ENCODE measurements at places on chromosomes 1 and 21. TPM values are rescaled to one million over a fixed set of nuclear protein-coding genes. Genes with fewer than 3 reads are reported as not detected.

GRCh38 chr1:25568834-25569596 is 25.6 kb downstream of the LDLRAP1 start:
- H3K4me1 ChIP-seq, result peaks cover 6% of the 10 kb centered on the region
- H3K27ac ChIP-seq, result no peak overlapping the region
- no peak overlapping the region for H3K4me3 ChIP-seq
- no peaks in the 10 kb centered on the region for H3K27me3 ChIP-seq
- DNase-seq, result no peak
- H3K36me3 ChIP-seq, result no peaks in the 10 kb centered on the region

Gene GOLT1A
- polyA plus RNA-seq, result not detected

GRCh38 chr21:44697811-44698734 is 1.1 kb downstream of the KRTAP10-12 start:
- H3K27ac ChIP-seq, result no peak overlapping the region
- no peak overlapping the region for H3K4me3 ChIP-seq
- no peak for DNase-seq
- peaks cover 28% of the 10 kb centered on the region for H3K27me3 ChIP-seq

Gene SRM
- polyA plus RNA-seq, result 84.0 TPM

- H3K36me3 ChIP-seq, result no peaks in the 10 kb centered on the region
- H3K4me1 ChIP-seq, result peaks cover 9% of the 10 kb centered on the region
- no peak for DNase-seq
- no peaks in the 10 kb centered on the region for H3K27me3 ChIP-seq
- H3K27ac ChIP-seq, result no peak overlapping the region
These were observed 87.9 kb downstream of the RPS6KC1 start for GRCh38 chr1:213138892-213139291.

- no peaks in the 10 kb centered on the region for H3K4me1 ChIP-seq
- no peaks in the 10 kb centered on the region for H3K27me3 ChIP-seq
- no peak for DNase-seq
- H3K27ac ChIP-seq, result no peak overlapping the region
These were observed 16.0 kb downstream of the DNAJC16 start for GRCh38 chr1:15542388-15543250.

DNA sequence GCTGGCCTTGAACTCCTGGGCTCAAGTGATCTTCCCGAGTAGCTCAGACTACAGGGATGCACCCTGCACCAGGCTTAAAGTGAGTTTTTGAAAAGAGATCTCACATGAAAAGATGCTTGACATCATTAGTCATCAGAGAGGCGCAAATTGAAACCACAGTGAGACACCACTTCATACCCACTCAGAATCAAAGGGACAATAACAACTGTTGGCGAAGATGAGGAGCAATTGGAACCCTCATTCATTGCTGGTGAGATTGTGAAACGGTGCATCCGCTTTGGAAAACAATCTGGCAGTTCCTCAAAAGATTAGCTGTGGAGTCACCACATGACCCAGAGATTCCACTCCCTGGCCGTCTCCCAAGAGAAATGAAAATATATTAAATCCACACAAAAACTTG is 122.3 kb downstream of the PGBD5 start:
- peaks cover 8% of the 10 kb centered on the region for H3K4me1 ChIP-seq
- no peaks in the 10 kb centered on the region for H3K27me3 ChIP-seq
- peak; percentile 59 for DNase-seq
- H3K4me3 ChIP-seq, result no peak overlapping the region

DNA sequence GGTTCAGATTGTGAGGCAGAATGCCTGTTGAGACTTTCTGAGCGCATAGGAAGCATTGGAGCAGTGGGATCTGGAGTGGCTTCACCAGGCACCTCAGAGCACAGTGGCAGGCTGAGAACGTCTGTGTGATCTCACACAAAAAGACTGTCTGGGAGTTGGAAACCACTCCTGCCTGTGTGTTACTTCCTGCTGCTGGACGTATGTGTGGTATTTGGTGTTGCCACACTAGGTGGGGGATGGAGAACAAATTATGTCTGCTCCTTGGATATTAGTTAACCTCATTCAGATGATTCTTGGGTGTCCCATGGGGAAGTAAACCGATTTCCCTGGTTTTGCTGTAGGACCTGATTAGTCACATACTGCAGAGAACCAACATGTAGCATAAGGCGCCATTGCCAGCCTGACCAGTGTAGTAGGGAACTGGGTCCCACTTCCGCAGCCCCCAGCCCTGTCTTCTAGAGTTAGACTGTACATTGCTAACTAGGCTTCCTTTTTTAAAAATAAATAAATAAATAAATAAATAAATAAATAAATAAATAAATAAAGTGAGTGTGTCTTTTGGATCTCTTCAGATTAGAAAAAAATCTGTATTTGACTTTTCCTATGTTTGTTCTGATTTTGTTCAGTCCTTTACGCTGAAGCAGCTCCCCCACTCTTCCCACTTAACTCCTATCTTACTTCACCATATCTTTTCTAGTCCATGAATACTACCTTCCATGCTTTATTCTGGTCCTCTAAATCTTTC is 26.9 kb downstream of the UCK2 start:
- H3K27ac ChIP-seq, result peak overlapping the region; percentile 1
- no peaks in the 10 kb centered on the region for H3K4me1 ChIP-seq
- no peaks in the 10 kb centered on the region for H3K36me3 ChIP-seq
- no peaks in the 10 kb centered on the region for H3K27me3 ChIP-seq

DNA sequence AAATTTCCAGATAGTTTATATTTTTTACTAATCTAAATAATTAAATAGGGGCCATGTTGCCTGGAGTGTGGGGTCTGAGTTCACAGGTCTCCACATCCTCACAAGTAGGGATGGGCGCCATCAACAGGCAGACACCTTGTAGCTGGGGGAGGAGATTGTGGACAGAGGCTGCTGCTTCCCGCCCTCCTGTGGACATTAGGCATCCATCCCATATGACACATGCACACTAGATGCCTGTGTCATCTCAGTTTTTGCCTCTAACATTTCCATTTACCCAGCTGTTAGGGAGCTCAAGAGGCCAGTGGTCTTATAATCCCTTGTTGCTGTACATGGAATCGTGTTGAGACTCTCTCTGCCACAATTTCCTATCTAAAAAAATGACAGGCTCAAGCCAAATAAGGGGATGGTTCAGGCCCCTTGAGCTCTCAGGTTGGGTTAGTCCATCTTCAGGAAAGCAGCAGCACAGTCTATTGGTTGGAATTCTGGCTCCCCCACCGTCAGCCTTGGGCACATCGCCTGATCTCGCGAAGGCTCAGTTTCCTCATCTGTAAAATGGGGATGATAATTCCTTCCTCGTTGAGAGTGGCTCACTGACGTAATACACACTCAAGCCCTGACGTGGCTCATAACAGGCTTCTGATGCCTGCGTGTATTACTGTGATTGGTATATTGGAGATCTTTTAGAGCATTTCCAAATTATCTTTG is 13.6 kb downstream of the LHX4 start:
- H3K4me3 ChIP-seq, result no peak overlapping the region
- no peak overlapping the region for H3K27ac ChIP-seq
- no peaks in the 10 kb centered on the region for H3K4me1 ChIP-seq
- no peaks in the 10 kb centered on the region for H3K36me3 ChIP-seq
- H3K27me3 ChIP-seq, result peaks cover 37% of the 10 kb centered on the region

Gene MMP23B
- polyA plus RNA-seq, result 1.5 TPM

Gene KIF14
- 1.5 TPM for polyA plus RNA-seq

GRCh38 chr1:232114985-232115384 is 488.4 kb downstream of the DISC1 start:
- H3K4me1 ChIP-seq, result no peaks in the 10 kb centered on the region
- no peaks in the 10 kb centered on the region for H3K36me3 ChIP-seq
- H3K4me3 ChIP-seq, result no peak overlapping the region
- no peak overlapping the region for H3K27ac ChIP-seq

GRCh38 chr1:241888232-241888631 is 40.2 kb downstream of the EXO1 start:
- peaks cover 3% of the 10 kb centered on the region for H3K4me1 ChIP-seq
- no peak overlapping the region for H3K4me3 ChIP-seq
- no peak overlapping the region for H3K27ac ChIP-seq
- DNase-seq, result no peak

Gene ERVH48-1
- not detected for polyA plus RNA-seq

Gene AADACL4
- not detected for polyA plus RNA-seq

DNA sequence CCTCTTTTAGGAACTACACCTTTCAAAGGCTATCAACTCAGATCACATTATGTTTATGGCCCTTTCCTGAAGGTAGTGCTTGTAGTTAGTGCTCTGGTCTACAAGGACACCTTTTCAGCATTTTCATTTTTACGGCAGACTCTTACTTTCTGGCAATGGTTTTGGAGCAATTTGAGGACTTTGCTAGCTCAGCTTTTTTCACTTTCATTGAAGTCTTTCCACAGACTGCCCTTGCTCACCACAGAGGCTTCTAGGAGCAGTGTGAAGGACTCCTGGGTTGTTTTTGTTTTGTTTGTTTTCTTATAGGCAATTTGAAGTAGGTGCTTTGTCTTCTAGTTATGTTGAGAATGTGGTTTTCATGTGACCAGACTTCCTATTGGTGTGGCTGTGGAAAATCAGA is 43.1 kb downstream of the CD55 start:
- H3K27me3 ChIP-seq, result no peaks in the 10 kb centered on the region
- no peak overlapping the region for H3K4me3 ChIP-seq
- no peak for DNase-seq
- peaks cover under 1% of the 10 kb centered on the region for H3K36me3 ChIP-seq
- H3K4me1 ChIP-seq, result peaks cover 16% of the 10 kb centered on the region

DNA sequence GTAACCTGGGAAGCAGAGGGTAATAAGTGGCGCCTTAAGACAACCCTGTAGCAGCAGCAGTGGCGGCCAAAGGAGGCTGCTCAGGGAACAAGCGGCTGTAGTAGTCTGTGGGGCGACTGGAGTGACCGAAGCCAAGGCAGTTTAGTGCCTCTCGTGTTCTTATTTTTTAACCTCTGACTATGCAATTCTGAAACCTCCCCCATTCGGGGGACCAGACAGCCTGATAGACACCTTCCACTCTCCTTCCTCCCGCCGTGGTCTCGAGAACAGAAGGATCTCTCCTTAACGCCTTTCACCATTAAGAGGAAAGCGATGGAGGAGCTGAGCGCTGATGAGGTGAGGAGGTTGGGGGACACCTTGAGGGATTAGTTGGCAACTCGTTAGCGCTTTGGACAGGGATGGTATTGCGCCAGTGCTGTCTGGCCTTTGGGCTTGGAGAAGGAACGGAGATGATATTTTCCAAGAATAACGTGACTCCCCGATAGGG is 644 bp downstream of the UBE4B start:
- H3K27me3 ChIP-seq, result no peaks in the 10 kb centered on the region
- H3K36me3 ChIP-seq, result peaks cover 2% of the 10 kb centered on the region
- H3K4me3 ChIP-seq, result peak overlapping the region; percentile 72
- peaks cover 14% of the 10 kb centered on the region for H3K4me1 ChIP-seq

DNA sequence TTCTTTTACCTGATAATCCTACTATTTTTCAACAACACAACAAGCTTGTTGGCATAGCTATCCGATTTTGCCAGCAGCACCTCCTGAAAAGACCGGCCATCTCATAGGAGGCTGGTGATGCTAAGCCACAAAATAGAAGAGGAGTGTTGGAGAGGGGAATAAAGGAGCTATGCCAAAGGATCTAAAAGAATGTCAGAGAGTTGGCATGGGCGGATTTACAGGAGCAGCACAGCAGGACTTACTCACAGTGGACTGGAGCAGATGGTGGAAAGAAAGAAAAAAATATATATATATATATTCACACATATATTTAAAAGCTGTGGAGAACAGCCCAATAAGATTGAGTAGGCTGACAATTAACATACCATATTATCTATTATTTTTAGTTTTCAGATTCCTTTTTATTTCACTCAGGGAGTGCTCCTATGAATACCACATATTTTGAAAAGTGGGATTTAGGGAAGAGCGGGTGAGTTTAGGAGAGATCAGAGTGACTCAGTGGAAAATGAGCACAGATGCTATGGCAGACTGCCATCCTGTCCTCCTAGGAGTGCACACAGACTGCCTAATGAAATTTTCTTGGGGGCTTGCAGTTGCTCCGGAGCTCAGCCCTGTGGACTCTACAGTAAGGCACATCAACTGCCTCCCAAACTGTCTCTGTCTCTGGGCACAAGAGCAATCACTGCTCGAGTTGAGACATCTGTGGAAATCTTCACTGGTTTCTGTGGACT is 394.4 kb upstream of the CHRM3 start:
- H3K27ac ChIP-seq, result no peak overlapping the region
- no peaks in the 10 kb centered on the region for H3K27me3 ChIP-seq
- no peaks in the 10 kb centered on the region for H3K4me1 ChIP-seq
- no peak for DNase-seq

DNA sequence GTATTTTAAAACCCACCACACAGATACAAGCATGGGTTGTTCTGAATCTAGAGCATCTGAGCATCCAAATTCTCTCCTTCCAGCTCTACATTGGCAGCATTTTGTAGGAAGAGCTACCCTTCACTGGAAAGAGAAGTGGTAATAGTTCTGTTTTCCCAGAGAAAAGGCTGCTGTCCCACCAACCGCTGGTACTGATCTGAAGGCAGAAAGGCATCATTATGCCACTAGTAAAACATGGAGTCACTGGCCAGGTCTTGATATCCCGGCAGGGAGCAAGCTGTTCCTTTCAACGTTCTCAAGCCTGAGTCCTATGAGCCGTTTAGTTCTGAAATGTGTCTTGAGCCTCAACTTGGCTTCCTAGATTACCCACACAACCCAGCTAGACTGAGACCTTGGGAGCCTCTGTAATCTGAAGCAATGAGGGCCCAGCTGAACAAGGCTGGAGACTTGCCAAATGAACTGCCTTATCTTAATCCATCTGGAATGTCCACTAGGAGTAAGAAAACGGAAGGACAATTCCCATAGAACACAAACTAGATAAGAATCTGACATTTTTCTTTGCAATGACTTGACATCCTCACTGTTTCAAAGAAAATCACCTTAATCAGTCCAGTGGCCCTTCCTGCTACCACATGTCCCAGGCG is 116.8 kb downstream of the KCNH1 start:
- H3K27ac ChIP-seq, result no peak overlapping the region
- no peaks in the 10 kb centered on the region for H3K27me3 ChIP-seq
- H3K36me3 ChIP-seq, result no peaks in the 10 kb centered on the region
- no peak for DNase-seq
- H3K4me1 ChIP-seq, result no peaks in the 10 kb centered on the region
- no peak overlapping the region for H3K4me3 ChIP-seq

- H3K27ac ChIP-seq, result no peak overlapping the region
- DNase-seq, result no peak
- H3K4me1 ChIP-seq, result no peaks in the 10 kb centered on the region
- H3K27me3 ChIP-seq, result no peaks in the 10 kb centered on the region
These were observed 73.5 kb downstream of the EPS15 start for GRCh38 chr1:51445351-51446090.

Gene PLA2G2D
- not detected for polyA plus RNA-seq

DNA sequence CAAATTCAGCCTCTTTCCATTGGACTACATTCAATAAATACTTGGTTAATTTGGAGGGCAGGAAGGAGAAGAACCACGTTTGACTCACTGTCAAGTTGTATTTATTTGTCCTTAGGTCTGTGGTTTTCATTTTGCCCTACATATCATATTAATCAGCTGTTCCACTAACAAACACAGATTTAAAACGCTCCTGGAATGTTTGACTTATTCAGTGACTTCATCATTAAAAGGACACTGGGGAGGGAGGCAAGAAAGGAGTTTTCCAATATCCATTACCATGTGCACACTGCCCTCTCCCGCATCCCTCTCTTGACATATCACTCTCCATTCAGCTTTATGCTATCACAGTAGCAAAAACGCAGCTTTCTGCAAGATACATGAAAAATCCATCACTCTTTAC is 98.2 kb upstream of the C1orf87 start:
- H3K4me1 ChIP-seq, result no peaks in the 10 kb centered on the region
- DNase-seq, result no peak
- no peak overlapping the region for H3K4me3 ChIP-seq
- no peak overlapping the region for H3K27ac ChIP-seq

GRCh38 chr1:48055876-48056764 is 58.9 kb upstream of the TRABD2B start:
- no peaks in the 10 kb centered on the region for H3K4me1 ChIP-seq
- no peak for DNase-seq
- no peak overlapping the region for H3K4me3 ChIP-seq
- H3K36me3 ChIP-seq, result no peaks in the 10 kb centered on the region
- no peaks in the 10 kb centered on the region for H3K27me3 ChIP-seq

Measured in endothelial cell of umbilical vein (primary cell).